ENCODE measurements at places on chromosomes 1 and 21.

DNA sequence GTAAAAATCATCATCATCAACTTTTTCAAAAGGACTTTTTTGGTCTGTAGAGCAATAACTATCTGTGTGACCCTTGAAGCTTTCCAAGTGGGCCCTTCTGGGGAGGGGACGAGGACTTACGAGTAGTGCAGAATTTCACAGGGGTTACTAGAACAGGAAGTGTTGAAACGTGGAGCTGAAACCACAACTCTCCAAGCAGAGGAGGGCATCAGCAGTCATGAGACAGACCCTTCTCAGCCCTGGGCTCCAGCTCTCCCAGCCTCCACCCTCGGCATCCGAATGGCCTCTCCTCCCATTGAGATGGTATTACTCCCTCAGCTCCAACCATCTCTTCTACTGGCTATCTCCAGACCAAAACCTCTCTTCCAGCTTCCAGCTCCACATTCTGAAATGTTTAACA lies 3.6 kb downstream of the FAM89A start:
- no peaks in the 10 kb centered on the region for H3K36me3 ChIP-seq
- H3K4me3 ChIP-seq = no peak overlapping the region
- no peak overlapping the region for H3K27ac ChIP-seq
- H3K4me1 ChIP-seq = peaks cover 24% of the 10 kb centered on the region
- no peak for DNase-seq

GRCh38 chr1:159653201-159653600 lies 61.2 kb downstream of the CRP start:
- no peaks in the 10 kb centered on the region for H3K36me3 ChIP-seq
- no peaks in the 10 kb centered on the region for H3K4me1 ChIP-seq
- DNase-seq = no peak

- H3K4me1 ChIP-seq = peaks cover 40% of the 10 kb centered on the region
- no peaks in the 10 kb centered on the region for H3K27me3 ChIP-seq
- peaks cover 52% of the 10 kb centered on the region for H3K36me3 ChIP-seq
- peak; percentile 34 for DNase-seq
- no peak overlapping the region for H3K27ac ChIP-seq
- no peak overlapping the region for H3K4me3 ChIP-seq
These were observed 35.8 kb downstream of the EPHX1 start for GRCh38 chr1:225845571-225846259.

GRCh38 chr1:216178281-216178680 lies 245.0 kb downstream of the USH2A start:
- no peaks in the 10 kb centered on the region for H3K27me3 ChIP-seq
- no peak for DNase-seq
- H3K4me1 ChIP-seq = no peaks in the 10 kb centered on the region
- H3K36me3 ChIP-seq = no peaks in the 10 kb centered on the region
- no peak overlapping the region for H3K27ac ChIP-seq

DNA sequence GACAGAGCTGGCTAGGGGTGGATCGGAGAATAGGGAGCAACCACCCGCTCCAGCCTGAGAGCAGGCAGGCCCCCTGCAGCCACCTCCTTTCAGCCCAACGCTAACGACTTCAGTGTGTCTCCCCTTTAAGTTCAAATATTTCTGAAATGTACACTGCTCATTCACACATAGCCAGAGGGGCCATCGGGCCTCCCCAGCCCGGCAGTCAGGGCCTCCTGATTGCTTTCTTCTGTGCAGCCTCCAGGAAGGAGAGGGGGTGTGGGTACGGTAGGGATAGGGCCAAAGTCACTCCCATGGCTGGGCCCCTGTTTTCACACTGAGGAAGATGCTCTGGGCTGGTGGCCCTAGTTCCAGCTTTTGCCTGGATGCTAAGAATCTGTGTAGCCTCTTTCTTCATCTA lies 64.8 kb downstream of the EPHB2 start:
- no peaks in the 10 kb centered on the region for H3K36me3 ChIP-seq
- H3K4me1 ChIP-seq = no peaks in the 10 kb centered on the region
- no peaks in the 10 kb centered on the region for H3K27me3 ChIP-seq
- no peak for DNase-seq

GRCh38 chr1:209685821-209686220 lies 10.6 kb downstream of the G0S2 start:
- no peaks in the 10 kb centered on the region for H3K27me3 ChIP-seq
- H3K4me1 ChIP-seq = peaks cover 30% of the 10 kb centered on the region
- H3K27ac ChIP-seq = no peak overlapping the region
- peak overlapping the region; percentile 30 for H3K4me3 ChIP-seq

DNA sequence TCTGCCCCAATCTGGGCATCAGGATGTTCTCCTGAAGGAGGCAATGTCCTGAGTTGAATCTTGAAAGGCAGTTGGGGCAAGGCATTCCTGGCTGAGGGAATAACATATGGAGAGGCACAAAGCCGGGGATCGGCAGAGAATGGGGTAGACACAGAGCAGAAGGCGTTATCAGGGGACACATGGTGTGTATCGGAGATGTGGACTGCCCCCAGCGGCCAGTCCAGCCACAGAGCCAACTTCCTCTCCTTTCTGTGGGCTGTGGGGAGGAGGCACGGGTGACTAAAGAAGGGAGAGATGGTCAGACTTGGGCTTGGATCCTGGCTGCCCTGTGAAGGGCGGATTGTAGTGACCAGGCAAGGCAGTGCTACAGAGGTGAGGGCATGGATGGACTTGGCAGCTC lies 32.1 kb downstream of the FOXD2 start:
- H3K27ac ChIP-seq = no peak overlapping the region
- H3K27me3 ChIP-seq = peaks cover 34% of the 10 kb centered on the region
- no peak overlapping the region for H3K4me3 ChIP-seq
- H3K36me3 ChIP-seq = no peaks in the 10 kb centered on the region
- DNase-seq = no peak

GRCh38 chr1:1437033-1437903 lies 1.8 kb downstream of the VWA1 start:
- H3K4me3 ChIP-seq = no peak overlapping the region
- no peak overlapping the region for H3K27ac ChIP-seq
- H3K4me1 ChIP-seq = peaks cover 33% of the 10 kb centered on the region
- DNase-seq = no peak
- H3K36me3 ChIP-seq = no peaks in the 10 kb centered on the region

DNA sequence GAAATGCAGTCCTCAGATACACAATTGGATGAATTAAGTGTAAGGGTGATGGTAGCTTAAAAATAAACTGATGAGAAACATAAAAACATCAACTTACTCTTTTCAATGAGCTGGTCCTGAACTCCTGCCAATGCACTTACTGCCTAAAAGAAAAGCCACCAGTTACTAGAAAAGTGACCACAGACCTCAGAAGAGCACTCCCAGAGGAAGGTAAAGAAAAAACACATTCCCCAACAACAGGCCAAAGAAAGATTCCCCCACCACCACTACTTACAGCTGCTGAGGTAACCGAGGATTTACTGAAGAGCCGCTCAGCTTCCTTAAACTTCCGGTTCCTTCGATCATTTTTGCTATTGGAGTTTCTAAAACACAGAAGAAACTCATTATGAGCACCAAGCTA lies 5.4 kb downstream of the MEAF6 start:
- H3K4me1 ChIP-seq = peaks cover 14% of the 10 kb centered on the region
- H3K36me3 ChIP-seq = peaks cover 59% of the 10 kb centered on the region
- no peaks in the 10 kb centered on the region for H3K27me3 ChIP-seq
- H3K27ac ChIP-seq = no peak overlapping the region
- no peak for DNase-seq
- H3K4me3 ChIP-seq = no peak overlapping the region

DNA sequence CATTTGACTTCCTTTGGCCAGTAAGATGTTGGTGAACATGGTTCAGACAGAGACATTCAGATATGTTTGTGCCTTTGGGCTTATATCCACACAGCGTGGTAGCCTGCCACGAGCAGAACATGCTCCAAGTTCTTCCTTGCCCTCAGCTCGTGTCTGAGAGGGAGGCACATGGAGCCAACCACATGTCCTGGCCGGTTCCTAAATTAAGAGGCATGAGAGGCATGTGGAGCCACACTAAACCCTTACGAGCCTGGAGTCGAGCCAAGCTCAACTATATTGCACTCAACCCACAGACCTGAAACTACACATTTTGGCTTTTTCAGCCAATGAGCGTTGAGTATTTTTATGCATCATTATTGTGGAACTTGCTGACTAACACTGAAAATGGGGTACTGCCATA lies 133.7 kb upstream of the KCNK1 start:
- no peak for DNase-seq
- H3K27me3 ChIP-seq = peaks cover 7% of the 10 kb centered on the region
- no peaks in the 10 kb centered on the region for H3K4me1 ChIP-seq
- H3K27ac ChIP-seq = no peak overlapping the region
- no peaks in the 10 kb centered on the region for H3K36me3 ChIP-seq
- H3K4me3 ChIP-seq = no peak overlapping the region

DNA sequence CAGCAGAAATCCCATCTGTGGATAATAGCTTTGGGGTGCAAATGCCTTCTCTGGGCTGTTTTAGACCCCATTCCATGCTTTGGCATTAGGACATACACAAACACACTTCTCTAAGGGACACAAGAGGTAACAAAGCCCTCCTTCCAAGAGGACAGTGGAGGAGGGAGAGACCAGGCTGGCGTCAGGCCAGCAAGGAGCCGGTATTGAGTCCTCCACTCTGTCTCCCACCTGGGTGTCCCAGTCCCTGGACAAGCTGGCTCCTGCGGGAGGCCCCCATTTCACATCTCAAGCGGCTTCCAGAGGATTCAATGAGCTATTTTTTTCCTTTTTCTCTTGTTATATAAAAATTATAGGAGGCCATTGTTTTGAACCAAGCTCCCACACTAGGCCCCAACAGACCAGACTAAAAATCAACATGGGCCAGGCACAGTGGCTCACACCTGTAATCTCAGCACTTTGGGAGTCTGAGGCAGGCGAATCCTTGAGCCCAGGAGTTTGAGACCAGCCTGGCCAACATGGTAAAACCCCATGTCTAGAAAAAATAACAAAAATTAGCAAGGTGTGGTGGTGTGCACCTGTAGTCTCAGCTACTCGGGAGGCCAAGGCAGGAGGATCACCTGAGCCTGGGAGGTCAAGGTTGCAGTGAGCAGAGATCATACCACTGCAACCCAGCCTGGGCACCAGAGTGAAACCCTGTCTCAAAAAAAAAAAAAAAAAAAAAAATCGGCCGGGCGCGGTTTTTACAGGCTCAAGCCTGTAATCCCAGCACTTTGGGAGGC lies 142.9 kb downstream of the TOMM20 start:
- no peaks in the 10 kb centered on the region for H3K27me3 ChIP-seq
- no peak for DNase-seq
- H3K36me3 ChIP-seq = no peaks in the 10 kb centered on the region
- no peak overlapping the region for H3K27ac ChIP-seq

DNA sequence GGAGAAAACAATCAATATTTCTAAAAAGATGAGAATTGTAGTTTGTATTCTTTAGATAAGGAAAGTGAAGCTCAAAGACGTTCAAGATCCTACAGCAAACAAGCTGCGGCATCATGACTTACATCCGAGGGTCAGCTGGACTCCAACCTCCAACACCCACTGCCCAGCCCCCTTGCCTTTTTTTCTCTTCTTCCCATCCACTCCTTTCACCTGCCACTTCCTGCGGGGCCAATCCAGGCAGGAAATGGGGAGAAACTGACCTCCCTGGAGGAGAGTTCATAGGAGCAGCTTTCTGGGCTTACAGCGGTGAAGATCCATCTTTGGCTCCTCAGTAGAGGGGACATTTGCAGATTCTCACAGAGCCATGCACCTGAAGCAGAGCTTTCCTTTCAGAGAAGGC lies 361.5 kb downstream of the PTPRU start:
- H3K27ac ChIP-seq = no peak overlapping the region
- peaks cover 4% of the 10 kb centered on the region for H3K27me3 ChIP-seq
- no peaks in the 10 kb centered on the region for H3K4me1 ChIP-seq

DNA sequence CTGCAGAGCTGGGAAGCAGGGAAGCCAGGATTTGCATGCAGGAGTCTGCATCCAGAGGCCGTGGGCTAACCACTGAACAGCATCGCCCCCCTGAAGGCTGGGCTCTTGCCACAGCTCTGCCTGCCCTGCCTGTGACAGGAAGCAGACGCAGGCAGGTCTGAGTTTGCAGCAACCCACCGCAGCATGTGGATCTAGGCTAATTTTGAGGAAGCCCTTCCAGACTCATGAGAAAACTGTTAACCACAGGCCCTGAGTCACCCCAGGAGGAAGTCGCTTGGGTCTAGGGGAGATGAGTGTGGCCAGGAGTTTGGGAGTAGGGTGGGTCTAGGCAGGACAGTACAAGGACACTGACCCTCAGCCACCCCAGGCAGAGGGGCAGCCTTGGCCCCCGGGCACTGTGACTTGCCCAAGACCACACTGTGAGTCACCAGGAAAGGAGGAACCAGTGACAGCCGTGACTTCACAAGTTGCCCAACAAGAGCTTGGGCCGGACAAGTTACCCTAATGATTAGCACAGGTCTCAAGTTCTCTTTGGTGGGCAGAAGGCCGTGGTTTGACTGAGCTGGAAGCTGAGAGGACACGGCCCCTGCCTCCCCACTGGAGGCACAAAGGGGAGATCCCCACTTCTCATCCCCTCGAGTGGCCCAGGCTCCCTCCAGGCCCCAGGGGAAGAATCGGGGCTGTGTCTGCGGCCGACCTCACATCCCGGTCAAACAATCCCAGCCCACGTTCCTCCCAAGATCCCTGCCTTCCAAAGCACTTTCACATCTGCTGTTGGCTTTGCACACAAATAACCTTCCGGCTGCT lies 826 bp downstream of the LAPTM5 start:
- H3K4me1 ChIP-seq = peaks cover 91% of the 10 kb centered on the region
- peak; percentile 50 for DNase-seq
- H3K27me3 ChIP-seq = no peaks in the 10 kb centered on the region
- peak overlapping the region; percentile 99 for H3K4me3 ChIP-seq

GRCh38 chr1:230661976-230662375 lies 19.7 kb downstream of the COG2 start:
- DNase-seq = no peak
- H3K36me3 ChIP-seq = peaks cover 69% of the 10 kb centered on the region
- no peaks in the 10 kb centered on the region for H3K27me3 ChIP-seq
- H3K27ac ChIP-seq = no peak overlapping the region

DNA sequence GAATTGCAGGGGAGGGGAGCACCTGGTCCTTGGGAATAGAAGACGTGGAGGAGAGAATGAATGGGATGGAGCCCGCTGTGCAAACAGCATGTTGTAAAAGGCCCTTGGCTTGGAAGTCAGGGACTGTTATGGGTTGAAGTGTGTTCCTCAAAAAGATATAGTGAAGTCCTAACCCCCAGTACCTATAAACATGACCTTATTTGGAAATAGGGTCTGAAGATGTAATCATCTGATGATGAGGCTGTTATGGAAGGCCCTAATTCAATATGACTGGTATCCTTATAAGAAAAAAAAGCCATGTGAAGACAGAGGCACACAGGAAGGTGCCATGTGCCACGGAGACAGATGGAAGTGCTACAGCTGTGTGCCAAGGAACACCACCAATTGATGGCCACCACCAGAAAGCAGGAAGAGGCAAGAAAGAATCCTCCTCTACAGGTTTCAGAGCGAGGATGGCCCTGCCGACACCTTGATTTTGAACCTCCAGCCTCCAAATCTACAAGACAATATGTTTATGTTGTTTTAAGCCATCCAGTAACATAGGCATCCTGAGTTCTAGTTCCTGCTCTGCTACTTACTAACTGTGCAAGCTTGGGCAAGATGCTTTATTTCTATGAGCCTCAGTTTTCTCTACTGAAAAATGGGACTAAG lies 51.2 kb downstream of the LRRN2 start:
- no peak overlapping the region for H3K27ac ChIP-seq
- no peaks in the 10 kb centered on the region for H3K4me1 ChIP-seq
- H3K27me3 ChIP-seq = no peaks in the 10 kb centered on the region
- DNase-seq = no peak
- H3K4me3 ChIP-seq = no peak overlapping the region

- H3K4me3 ChIP-seq = no peak overlapping the region
- H3K27me3 ChIP-seq = no peaks in the 10 kb centered on the region
- H3K4me1 ChIP-seq = no peaks in the 10 kb centered on the region
These were observed 467.3 kb upstream of the RGS18 start for GRCh38 chr1:191690931-191691330.

- H3K4me1 ChIP-seq = no peaks in the 10 kb centered on the region
- H3K4me3 ChIP-seq = no peak overlapping the region
- no peak for DNase-seq
- no peaks in the 10 kb centered on the region for H3K27me3 ChIP-seq
These were observed 128.7 kb downstream of the LMO4 start for GRCh38 chr1:87457408-87457807.

Measured in CD4-positive, alpha-beta T cell (primary cell).